ENCODE measurements at places on chromosomes 1 and 21. TPM values are rescaled to one million over a fixed set of nuclear protein-coding genes. Genes with fewer than 3 reads are reported as not detected.

The BARHL2 gene
- total RNA-seq = not detected

The SELENON gene
- total RNA-seq = 53.8 TPM

The PM20D1 gene
- total RNA-seq = 3.9 TPM

The C1orf21 gene
- total RNA-seq = 81.0 TPM

DNA sequence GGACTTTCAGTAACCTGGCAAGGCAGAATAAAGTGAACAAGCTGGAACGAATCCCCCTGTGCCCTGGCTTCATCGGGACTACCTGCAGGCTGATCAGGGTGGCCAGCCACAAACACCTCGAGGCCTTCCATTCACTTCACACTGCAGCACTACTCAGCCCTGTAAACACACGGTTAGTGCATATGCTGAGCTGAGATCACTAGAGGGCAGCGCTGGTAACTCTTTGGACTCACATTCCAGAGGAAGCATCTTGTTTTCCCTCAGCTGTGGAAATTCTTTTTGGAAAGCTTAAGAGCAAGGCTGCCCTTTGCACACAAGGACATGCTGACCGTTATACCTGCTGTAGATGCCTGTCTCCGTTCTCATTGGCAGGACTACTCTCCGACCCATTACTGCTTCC lies 32.1 kb downstream of the PCSK9 start:
- no peak for DNase-seq

- no peak for DNase-seq
These were observed 398.8 kb downstream of the DUSP10 start for GRCh38 chr1:221343136-221343535.

- DNase-seq = no peak
These were observed 12.7 kb downstream of the CFAP298 start for GRCh38 chr21:32599526-32599925.

The CCT3 gene
- total RNA-seq = 98.6 TPM

- no peak for DNase-seq
These were observed 6.7 kb upstream of the VSIG8 start for GRCh38 chr1:159869173-159869572.

GRCh38 chr1:173137107-173137706 lies 69.9 kb downstream of the TNFSF4 start:
- no peak for DNase-seq

DNA sequence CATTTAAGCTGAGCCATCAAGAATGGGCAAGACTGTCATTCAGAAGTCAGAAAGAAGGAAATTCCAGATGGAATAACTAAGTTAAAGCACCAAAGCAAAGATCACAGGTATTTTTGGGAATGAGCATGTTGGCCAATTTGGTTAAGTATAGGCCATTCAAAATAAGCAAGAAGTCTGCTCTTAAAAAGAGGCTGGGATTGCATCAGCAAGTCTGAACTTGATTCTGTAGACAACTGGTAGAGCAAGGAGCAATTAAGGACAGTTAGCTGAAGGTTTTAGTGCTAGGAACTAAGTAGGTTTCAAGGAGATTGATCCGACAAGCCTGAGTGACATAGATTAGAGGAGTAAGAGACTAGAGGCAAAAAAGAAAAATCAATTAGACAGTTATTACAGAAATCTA lies 8.4 kb downstream of the ANKRD45 start:
- no peak for DNase-seq

The DIO1 gene
- not detected for total RNA-seq

The FGR gene
- total RNA-seq = 15.3 TPM

DNA sequence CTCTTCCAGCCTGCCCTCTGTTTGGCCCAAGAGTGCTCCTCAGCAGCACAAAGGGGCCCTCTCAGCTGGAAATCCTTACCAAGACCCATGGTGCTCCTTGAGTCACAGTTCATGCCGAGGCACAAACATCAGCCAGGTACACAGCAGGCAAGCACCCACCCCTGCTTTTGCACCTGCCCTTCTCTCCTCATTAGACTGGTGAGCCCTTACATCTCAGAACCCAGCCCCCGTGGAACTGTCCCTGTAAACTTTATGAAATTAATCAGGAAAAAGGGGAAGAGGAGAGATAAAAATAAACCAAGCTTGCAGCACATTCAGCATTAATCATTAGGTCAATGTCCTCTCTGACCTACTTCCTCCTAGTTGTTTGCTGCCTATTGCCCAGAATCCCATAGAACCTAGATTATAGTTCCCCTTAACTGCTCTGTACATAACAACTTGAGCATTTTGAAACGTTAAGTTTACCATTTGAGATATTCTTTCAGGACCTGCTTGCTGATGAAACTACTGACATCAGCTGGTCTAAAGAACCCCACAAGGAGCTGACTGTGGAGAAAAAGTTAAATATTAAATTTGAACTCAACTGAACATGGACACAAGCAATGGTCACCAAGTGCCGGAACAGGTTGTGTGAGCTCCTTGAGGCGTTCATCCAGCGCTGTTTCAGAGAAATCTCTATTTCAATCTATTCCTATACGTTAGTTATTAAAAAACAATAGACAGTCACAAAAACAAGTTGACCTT lies 738.4 kb downstream of the MATN1 start:
- no peak for DNase-seq

GRCh38 chr1:226476648-226477319 lies 68.9 kb upstream of the PARP1 start:
- no peak for DNase-seq

GRCh38 chr1:193368302-193368701 lies 181.9 kb upstream of the B3GALT2 start:
- no peak for DNase-seq

GRCh38 chr1:193278968-193279367 lies 92.6 kb upstream of the B3GALT2 start:
- DNase-seq = no peak

GRCh38 chr1:160978510-160978927 lies 23.9 kb upstream of the ITLN2 start:
- DNase-seq = peak; percentile 21

GRCh38 chr1:172932981-172933380 lies 117.8 kb downstream of the TNFSF18 start:
- DNase-seq = no peak

All from sciatic nerve (tissue), 2 donors.